ENCODE measurements at places on chromosomes 7 and 10.

GRCh38 chr10:81909453-81909852, 34.5 kb downstream of the NRG3 start:
- DNase-seq, result no peak

GRCh38 chr7:144955422-144955821, 119.6 kb upstream of the TPK1 start:
- no peak for DNase-seq

- DNase-seq, result no peak
These were observed 39.8 kb downstream of the SNX13 start for GRCh38 chr7:17900464-17900863.

DNA sequence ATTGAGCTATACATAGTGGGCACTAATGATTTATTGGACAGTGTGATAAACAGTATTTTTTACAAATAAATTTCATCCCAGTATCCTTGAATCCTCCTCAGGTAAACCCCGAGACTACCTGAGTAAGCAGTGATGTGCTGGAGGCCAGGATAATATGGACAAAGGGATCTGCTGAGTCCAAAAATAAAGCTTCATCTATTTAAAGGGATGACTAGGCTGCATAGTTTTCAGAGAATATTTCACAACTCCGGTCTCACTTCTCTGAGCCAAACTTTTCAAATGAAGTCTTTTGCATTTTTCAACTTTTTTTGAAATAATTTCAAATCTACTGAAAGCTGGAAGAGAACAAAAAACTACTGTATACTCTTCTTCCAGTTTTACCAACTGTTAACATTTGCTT, 2.5 kb downstream of the ACTR3B start:
- no peak for DNase-seq

DNA sequence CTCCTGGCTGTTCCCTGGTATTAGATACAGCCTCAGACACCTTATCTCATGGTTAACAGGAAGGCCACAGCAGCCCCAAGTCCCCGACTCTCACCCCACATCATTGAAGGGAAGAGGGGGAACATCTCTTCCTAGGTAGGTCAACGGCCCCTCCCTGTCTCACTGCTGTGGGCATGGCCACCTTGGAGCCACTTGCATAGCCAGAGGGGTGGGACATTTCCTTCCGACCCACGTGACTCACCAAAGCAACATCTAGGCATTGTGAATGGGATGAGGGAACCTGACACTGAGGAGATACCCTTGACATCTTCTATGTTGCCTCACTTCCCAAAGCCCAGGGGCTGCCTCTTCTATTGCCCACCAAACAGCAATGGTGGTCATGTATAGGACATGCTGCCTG, 68.5 kb upstream of the GPR26 start:
- no peak for DNase-seq

DNA sequence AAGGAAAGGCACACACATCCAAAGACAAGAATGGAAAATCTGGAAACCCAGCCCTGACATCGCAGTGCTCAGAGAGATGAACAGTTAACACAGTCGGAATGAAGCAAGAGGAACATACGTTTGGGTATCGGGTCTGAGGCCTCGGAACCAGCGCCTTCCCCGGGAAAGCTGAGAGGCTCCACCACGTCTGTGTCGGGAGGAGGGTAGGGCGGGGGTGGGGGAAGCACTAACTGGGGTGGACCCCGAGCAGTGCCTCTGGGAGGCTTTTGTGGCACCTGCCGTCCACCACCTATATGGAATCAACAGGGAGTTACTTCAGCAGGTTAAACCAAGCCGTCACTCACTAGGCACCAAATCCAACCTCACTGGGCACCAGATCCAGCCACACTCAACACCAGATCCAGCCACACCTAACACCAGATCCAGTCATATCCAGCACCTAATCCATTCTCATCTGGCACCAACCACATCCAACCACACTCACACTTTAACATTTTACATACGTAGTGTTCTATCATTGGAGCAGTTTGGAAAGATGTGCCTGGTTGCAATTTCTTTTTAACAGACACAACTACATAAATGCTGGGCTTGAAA, 233.6 kb downstream of the COBL start:
- no peak for DNase-seq

GRCh38 chr7:86926732-86927131, 132.7 kb downstream of the ELAPOR2 start:
- DNase-seq, result peak; percentile 24

DNA sequence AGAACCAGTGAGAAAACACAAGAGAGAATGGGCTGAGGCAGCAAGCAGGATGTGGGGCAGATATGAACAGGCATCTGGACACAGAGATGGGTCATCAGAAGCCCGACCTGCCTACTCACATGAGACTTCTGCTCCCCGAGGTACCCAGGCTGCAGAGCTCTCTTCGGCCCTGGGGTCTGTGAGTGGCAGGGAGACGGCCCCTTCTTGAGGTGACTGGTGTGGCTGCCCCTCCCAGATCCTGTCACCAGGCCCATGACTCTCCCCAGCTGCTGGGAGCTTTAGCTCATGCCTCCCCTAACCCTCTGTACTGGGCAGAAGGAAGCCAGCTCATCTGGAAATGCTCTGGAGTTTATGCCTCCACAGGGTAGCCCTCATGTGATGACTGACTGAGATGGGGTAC, 157.6 kb upstream of the PCBD1 start:
- DNase-seq, result no peak

DNA sequence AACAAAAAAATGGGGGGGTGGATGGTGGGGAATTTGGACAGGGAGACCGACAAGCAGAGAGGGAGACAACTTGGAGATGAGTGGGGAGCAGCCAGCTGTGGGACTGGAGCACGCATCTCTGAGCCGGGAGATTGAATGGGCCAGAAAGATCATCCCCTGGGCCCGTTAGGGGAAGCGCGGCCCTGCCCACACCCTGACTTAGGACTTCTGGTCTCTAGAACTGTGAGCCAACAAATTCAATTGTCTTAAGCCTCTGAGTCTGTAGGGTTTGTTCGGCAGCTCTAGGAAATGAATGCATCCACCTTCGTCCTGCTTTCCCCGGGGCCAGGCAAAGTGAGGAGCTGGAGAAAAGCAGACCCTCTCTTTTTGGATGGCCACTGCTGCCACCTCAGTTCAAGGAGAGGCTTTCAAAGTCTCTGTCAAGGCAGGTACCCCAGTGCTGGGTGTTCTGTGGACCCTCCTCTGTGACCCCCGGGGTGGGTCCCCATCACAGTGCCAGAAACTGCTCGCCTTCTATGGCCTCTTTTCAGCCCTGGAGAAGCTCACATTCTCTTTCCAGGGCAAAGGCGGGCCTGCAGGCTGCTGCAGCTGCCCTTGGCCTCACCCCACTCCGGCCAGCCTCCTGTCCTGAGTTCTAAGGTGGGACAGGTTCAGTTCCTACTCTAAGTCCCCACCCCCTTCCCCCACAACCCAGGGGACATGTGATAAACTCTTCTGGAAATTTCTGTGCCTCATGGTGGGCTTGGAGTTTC, 423.2 kb downstream of the RPS24 start:
- DNase-seq, result no peak

- DNase-seq, result no peak
These were observed 882 bp upstream of the GAL3ST4 start for GRCh38 chr7:100169147-100169850.

DNA sequence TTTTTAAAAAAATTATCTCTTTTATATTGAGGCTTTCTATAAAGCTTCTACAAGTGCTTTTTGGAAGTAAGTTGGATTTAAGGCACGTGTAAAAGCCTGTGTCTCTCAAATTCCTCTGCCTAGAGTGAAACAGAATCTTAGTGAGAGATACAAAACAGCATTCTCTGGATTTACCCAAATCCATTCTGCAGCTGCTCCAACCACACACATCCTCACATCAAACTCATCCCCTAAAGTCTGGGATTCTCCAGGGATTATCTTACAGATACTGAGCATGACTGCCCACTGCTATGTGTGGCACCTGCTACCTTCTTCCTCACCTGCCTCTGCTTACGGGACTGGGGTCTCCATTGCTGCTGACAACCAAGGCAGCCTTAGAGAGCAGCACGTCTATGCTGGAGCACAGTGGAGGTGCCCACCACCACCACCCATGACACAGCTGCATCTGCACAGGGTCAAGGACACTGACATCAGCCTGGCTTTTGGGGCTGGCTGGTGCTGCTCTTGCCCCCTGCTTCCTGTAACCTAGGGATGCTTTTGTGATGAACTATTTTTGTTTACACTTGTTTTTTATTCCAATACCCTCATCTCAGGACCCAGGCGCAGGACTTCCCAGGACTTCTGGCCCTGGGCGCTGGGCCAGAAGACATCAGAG, 139.2 kb upstream of the NAMPT start:
- DNase-seq, result no peak

- peak; percentile 49 for DNase-seq
These were observed 25.9 kb downstream of the ZNF775 start for GRCh38 chr7:150404805-150405583.
